ENCODE measurements at places on chromosomes 12 and 14.

- no peak for DNase-seq
These were observed 6.9 kb upstream of the NTS start for GRCh38 chr12:85866986-85867776.

GRCh38 chr12:88816201-88816600, 235.9 kb upstream of the KITLG start:
- peak; percentile 26 for DNase-seq

GRCh38 chr14:74417611-74418010, 8.4 kb downstream of the SYNDIG1L start:
- DNase-seq = no peak

GRCh38 chr14:45891417-45892080, 638.5 kb upstream of the MIS18BP1 start:
- peak; percentile 80 for DNase-seq

DNA sequence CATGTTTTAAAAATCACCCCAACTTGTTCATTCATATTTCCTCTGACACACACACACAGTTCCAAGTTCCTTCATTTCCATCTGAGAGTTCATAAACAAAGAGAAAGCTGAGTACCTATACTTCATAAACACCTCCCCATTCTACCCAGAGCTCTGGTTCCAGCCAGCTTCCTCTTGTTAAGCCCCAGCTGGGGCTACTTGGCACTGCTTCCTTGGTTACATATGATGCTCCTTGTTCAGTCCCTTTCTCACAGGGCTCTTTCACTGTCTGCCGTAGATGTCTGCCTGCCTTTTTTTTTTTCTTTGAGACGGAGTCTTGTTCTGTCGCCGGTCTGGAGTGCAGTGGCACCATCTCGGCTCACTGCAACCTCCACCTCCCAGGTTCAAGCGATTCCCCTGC, 77.5 kb downstream of the COX16 start:
- DNase-seq = peak; percentile 61

- no peak for DNase-seq
These were observed 130.0 kb upstream of the BTG1 start for GRCh38 chr12:92275443-92276154.

GRCh38 chr12:131221061-131221956, 267.6 kb downstream of the ADGRD1 start:
- no peak for DNase-seq

DNA sequence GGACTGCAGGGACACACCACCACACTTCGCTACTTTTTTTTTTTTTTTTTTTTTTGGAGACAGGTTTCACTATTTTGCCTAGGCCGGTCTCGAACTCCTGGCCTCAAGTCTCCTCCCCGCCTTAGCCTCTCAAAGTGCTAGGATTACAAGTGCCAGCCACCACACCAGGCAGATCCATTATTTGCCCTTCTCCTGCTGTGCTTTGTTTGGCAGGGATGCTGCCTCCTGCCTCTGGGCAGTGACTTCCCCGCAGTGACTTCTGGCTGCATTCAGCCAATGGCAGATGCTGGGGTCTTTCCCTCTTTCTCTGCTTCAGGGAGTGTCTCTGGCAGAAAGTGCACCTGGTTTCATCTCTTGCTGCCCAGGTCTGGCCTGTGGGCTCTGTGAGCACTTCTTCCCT, 6.7 kb upstream of the MORN3 start:
- DNase-seq = no peak

GRCh38 chr14:50036211-50036610, 80.2 kb downstream of the VCPKMT start:
- DNase-seq = no peak

DNA sequence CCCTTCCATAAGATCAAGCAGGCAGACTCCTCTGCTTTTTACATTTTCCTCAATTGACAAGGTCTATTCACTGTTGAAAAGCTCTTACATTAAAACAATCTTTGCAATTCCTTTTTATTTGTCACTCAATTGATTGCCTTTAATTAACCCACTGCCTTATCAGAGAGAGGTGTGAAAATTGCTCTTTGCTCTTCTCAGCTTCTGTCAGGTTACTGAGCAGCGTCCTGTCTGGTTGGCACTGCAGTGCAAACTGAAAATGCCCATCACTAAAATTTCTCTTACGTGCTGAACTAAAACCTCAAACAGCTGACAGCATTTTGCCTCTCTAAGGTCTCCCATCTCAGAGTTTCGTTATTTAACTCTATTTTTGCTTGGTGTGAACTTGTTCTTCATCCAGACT, 504.1 kb upstream of the ATXN7L3B start:
- DNase-seq = no peak

DNA sequence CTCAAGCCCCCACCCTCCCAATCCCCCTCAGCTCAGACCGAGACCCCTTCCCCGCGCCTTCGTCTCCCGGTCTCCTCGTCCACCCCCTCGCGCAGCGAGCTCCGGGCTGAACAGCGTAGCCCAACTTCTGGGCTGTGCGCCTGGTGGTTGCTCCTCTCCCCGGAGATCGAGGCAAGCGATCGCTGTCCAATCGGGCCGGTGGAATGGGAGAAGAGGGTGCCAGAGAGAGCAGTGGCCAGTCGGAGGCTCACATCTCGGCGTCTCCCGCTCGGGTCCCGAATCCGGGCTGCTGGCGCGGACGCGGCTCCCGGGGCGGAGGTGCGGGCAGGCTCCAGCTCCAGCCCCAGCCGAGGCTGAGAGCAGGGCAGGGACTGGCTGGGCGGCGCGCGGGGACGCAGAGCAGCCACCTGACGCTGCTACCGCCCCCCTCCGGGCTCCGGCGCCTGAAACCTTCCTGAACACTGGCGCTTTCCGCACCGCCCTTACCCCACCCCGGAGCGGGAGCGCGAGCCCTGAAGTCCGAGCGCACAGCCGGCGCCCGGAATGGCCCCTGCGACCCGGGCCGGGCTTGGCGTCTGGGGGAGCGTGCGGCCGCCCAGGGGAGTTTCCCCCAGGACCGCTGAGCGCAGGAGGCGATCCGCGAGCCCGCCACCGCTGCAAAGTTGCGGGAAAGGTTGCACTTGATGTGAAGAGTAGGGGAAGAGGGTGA, 508 bp upstream of the KCNH5 start:
- DNase-seq = peak; percentile 20

Data from DMS79 (cell line).